IMR-90 (cell line): ENCODE measurements at places on chromosomes 3 and 15. TPM values are rescaled to one million over a fixed set of nuclear protein-coding genes. Genes with fewer than 3 reads are reported as not detected.
A peak's percentile ranks its signal among the peaks of the same experiment; 100 is the strongest.

DNA sequence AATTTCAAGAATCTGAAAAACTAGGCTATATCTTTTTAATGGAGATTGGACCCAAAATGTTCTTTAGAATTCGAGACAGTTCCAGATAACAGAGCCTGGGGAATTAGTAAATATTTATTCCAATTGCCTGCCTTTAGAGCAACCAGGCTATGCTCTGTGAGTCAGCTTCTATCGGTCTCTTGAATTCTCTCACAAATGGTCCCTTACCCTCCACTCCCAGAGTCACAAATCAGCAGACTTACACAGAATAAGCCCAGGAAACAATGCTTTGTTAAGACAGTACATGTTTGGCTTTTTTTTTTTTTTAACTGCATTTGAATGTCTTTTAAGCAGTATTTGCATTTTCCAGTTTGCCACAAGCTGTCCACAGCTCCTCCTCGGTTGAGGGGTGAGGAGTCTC, 460.7 kb upstream of the CBLB start:
- no peaks in the 10 kb centered on the region for H3K36me3 ChIP-seq
- peaks cover 3% of the 10 kb centered on the region for H3K4me1 ChIP-seq
- H3K27ac ChIP-seq, result peak overlapping the region; percentile 35; the same call in 1 of the 2 replicates
- no peak overlapping the region for H3K4me3 ChIP-seq
- peak; percentile 62 for DNase-seq

The SH3GL3 gene
- total RNA-seq, result not detected in 2 replicates

GRCh38 chr3:82496890-82497560, 735.6 kb upstream of the GBE1 start:
- H3K4me3 ChIP-seq, result no peak overlapping the region
- H3K4me1 ChIP-seq, result no peaks in the 10 kb centered on the region
- no peaks in the 10 kb centered on the region for H3K27me3 ChIP-seq

- no peak overlapping the region for H3K27ac ChIP-seq
- peaks cover 4% of the 10 kb centered on the region; the same call in 1 of the 2 replicates for H3K36me3 ChIP-seq
- H3K27me3 ChIP-seq, result no peaks in the 10 kb centered on the region
- peaks cover 7% of the 10 kb centered on the region for H3K4me1 ChIP-seq
- DNase-seq, result no peak
These were observed 160.3 kb downstream of the SMAD6 start for GRCh38 chr15:66862111-66862939.

DNA sequence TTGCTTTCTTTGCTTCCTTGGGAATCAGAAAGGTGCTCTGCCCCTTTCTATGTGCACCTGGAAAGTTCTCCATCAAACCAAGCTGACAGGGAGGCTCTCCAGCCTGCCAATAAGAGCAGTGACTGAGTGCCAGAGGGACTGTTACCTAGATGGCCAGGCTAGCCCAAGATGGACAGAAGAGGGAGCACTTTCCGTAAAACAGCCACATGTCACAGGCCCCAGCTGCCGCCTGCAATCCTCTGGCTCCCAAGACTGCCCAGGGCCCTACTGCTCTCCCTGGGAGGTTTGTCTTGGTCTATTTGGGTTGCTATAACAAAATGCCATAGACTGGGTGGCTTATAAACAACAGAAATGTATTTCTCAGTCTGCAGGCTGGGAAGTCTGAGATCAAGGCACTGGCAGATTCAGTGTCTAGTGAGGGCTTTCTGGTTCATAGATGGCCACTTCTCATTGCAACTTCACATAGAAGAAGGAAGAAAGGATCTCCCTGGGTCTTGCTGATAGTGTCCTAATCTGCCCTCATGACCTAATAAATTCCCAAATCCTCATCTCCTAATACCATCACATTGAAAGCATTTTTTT, 72.3 kb downstream of the TAMM41 start:
- peak; percentile 45 for DNase-seq
- H3K27ac ChIP-seq, result no peak overlapping the region
- H3K4me1 ChIP-seq, result peaks cover 4% of the 10 kb centered on the region
- H3K36me3 ChIP-seq, result no peaks in the 10 kb centered on the region
- peaks cover 2% of the 10 kb centered on the region; the same call in 1 of the 2 replicates for H3K27me3 ChIP-seq

DNA sequence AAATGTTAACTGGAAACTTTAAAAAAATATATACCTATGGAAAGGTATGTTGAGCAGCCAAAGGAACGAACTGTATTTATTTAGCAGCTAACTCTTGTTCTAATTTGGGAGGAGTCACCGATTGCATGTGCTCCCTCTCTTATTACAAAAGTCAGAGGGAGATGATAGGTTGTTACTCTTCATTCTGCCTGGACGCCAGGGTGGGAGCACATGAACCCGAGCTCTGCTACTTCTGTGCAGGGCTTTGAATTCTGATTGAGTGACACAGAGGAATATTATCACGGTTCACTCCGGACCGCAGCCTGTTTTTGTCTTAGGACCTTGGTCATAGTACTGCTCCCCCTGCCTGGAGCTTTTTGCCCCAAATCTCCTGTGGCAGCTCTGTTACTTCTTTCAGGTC, 36.9 kb upstream of the LRIG1 start:
- no peaks in the 10 kb centered on the region for H3K36me3 ChIP-seq
- peaks cover 1% of the 10 kb centered on the region; the same call in 1 of the 2 replicates for H3K4me1 ChIP-seq

GRCh38 chr3:14787630-14788029, 31.1 kb upstream of the FGD5 start:
- H3K27me3 ChIP-seq, result peaks cover 22% of the 10 kb centered on the region; the same call in 1 of the 2 replicates
- H3K4me1 ChIP-seq, result no peaks in the 10 kb centered on the region
- no peak overlapping the region for H3K4me3 ChIP-seq
- no peak for DNase-seq
- no peaks in the 10 kb centered on the region for H3K36me3 ChIP-seq

GRCh38 chr3:99325402-99325801, 313.0 kb upstream of the COL8A1 start:
- no peaks in the 10 kb centered on the region for H3K4me1 ChIP-seq
- no peak overlapping the region for H3K4me3 ChIP-seq
- DNase-seq, result peak; percentile 21
- H3K27me3 ChIP-seq, result peaks cover 7% of the 10 kb centered on the region

The CELSR3 gene
- 0.18 and 0.28 TPM in 2 replicates for total RNA-seq
